Bronchial epithelial cell (primary cell): ENCODE measurements at places on chromosomes 11 and 22.

DNA sequence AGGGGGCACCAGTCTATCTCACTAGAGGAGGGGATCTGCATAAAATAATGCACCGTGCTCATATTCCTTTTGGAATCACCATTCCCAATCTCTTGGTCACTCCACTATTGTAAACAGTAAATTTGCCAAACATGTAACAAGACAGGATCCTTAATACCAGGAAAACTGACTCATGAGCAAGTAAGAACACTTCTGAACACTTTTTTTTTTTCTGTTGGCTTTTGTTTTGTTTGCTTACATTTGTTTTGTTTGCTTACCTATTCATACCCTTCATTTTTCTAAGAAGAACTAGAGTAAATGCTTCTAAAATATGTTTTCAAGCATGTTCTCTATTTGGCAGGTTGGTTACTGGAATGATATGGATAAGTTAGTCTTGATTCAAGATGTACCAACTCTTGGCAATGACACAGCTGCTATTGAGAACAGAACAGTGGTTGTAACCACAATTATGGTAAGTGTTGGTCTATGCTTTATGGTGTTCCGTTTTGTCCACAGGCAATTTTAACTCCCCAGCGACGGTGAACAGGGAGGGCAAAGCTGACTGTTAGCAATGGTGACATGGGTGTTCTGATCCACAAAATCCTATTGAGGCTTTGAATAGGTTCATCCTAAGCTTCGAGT, 111.8 kb downstream of the MSANTD4 start:
- DNase-seq, result peak; percentile 92

- DNase-seq, result no peak
These were observed 92.9 kb upstream of the SLC22A12 start for GRCh38 chr11:64498136-64498535.

GRCh38 chr11:69781241-69781640, 6.1 kb upstream of the FGF4 start:
- no peak for DNase-seq

GRCh38 chr11:57230791-57231538, 6.1 kb downstream of the APLNR start:
- DNase-seq, result no peak

DNA sequence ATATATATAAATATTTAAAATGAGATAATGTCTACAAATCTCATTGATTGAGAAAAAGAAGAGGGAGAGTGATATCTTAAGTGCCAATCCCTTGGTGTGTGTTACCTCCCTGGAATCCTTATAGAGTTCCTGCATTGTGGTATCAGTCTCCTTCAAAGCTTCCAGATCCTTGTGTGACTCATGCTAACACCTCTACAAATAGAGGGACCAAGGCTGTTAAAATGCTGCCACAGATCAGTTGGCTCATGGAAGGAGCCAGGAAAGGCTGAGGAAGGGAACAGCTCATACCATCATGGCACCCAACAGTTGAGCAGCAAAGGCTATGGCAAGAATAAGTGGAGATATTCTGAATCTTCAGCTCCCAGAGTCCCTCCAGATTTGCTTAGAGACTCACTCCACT, 163.6 kb upstream of the ISX start:
- DNase-seq, result no peak

- peak; percentile 88 for DNase-seq
These were observed 1.2 kb upstream of the ZFP91 start for GRCh38 chr11:58577555-58578135.

GRCh38 chr11:126833065-126833464, 167.5 kb downstream of the KIRREL3 start:
- no peak for DNase-seq

- no peak for DNase-seq
These were observed 338.2 kb upstream of the NCAM1 start for GRCh38 chr11:112623057-112623456.

- DNase-seq, result no peak
These were observed 22.3 kb downstream of the PPFIBP2 start for GRCh38 chr11:7536100-7536499.

GRCh38 chr11:68753300-68753699, 2.0 kb upstream of the TESMIN start:
- no peak for DNase-seq

DNA sequence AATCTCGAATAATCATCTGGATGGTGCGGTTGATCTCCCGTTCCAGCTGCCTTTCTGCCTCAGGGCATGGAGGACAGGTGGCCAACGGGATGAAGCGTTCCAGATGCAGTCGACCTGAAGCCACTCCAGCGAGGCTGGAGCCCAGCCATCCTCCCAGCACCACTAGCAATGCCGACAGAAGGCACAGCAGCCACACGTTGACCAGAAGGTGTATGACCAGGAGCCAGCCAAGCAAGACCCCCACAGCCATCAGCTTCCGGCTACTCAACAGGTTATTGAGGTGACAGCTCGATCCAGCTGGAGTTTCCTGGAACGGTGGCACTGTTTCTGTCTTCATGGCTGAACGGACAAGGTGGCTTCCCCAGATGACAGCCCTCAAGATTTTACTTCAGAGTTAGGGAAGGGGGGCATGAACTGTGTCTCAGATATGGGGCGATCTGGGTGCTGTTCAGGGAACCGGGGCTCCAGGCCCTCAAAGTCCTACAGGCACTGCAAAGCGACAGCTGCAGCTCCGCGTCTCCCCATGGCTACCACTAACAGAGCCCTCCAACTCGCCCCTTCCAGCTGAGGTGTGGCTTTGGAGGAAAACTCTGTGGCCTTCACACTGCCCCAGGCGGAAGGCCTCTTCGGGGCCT, 559 bp downstream of the SNX19 start:
- no peak for DNase-seq

GRCh38 chr22:47608421-47608820, 846.0 kb downstream of the TBC1D22A start:
- DNase-seq, result no peak

DNA sequence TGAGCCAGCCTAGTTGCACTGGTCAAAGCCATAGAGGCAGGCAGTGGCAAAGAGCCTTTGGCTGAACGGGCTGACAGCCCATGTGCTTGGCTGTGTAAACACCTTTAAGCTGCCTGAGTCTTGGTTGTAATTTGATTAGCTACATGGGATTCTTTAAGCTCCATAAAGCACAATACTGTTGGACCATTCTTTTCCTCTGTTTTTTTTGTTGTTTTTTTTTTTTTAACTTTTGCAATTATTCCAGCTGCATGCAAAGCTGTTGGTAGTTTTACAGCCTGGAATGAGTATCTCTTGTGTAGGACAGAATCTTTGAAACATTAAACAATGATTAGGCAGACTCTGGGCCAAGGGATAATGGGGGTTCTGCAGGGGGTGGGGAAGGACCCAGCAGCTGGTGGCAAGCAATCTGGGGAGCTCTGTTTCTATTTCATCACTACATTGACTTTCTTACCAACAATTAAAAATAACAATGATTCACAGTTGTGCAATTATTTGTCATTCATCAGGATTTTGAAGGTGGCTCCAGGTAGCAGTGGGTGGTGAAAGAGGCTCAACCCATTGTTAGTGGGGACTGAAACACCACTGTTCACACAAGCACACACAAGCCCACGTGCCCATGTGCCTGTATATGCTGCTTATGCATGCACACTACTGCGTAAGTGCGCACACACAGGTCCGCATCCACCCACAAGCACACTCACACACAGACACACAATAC, 69.5 kb upstream of the CSNK2A3 start:
- DNase-seq, result peak; percentile 96

GRCh38 chr11:9535189-9535781, 38.2 kb upstream of the WEE1 start:
- peak; percentile 67 for DNase-seq

- no peak for DNase-seq
These were observed 2.1 kb downstream of the CERK start for GRCh38 chr22:46735747-46736608.
